ENCODE measurements at places on chromosomes 11 and 22.

DNA sequence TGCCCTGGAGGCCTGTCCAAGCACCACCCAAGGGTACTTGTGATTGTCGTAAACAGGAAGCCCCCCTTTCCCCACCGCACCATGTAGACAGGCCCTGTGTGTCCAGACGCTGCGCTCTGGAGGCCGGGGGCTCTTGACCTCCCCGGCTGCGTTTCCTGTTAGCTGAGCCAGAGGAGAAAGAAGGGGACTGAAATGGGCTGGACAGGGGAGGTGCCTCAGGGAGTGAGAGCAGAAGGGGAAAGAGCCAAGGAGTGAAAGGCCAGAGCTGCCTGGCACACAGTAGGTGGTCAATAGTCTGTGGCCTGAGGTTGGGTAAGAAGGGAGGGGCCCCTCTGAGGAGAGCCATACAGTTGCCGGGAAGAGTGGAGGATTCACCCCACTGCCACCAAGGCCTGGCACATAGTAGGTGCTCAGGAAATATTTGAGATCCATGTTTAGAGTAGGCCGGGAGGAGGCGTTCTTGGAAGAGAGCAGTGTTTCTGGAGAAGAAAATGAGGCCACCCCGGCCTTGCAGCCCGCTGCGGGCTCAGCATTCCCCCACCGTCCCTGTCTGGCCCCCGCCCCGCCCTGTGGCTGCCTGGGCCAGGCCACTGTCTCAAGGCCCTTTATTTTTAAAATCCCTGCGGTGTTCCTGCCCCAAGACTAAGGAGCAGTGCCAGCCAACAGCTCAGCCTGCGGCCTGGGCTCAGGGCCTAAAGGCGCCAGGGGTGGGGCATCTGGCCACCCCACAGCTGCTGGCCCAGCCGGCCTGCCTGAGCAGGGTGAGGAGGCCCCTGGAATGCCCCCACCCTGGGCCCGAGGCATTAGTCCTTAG, 13.6 kb upstream of the CDC42EP1 start:
- no peak for DNase-seq

- no peak for DNase-seq
Measured at GRCh38 chr22:18109410-18110193, 1.0 kb upstream of the TUBA8 start.

DNA sequence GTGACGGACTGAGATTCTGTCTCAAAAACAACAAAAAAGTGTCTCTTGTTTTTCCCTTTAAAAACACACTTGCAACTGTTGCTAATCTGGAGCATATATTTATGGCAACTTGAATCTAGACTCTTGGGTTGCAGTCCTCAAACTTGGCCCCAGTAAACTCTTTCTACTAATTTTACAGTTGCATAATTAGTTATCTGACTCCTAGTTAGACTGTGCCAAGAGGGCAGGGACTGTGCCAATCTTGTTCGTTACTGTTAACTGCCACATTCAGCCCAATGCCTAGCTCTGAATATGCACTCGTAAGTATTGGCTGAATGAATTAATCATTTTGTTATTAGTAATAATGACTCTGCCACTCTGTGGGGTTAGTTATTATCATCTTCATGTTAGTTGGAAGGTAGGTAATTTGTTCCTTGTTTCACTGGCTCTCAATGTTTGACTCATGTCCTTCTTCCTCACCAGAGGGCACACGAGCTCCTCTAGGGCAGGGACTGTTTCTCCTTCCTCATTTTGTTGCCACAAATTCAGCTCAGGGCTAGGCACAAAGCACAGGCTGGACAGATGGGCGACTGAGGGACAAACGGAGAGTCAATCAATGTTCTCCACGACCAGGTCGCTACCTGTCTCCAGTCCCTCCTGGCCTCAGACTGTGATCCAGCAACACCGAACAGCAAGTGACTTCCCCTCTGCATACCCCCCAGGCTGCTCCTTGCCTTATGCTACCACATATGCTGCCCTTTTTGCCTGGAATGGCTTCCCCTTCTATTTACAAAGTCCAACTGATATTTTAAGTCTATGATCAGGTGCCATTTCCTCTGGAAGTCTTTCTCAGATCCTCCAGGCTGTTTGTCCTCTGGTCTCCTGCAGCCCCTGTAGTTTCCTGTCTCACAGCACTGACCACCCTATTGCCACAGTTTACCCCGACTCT, 9.0 kb downstream of the CLPB start:
- no peak for DNase-seq

DNA sequence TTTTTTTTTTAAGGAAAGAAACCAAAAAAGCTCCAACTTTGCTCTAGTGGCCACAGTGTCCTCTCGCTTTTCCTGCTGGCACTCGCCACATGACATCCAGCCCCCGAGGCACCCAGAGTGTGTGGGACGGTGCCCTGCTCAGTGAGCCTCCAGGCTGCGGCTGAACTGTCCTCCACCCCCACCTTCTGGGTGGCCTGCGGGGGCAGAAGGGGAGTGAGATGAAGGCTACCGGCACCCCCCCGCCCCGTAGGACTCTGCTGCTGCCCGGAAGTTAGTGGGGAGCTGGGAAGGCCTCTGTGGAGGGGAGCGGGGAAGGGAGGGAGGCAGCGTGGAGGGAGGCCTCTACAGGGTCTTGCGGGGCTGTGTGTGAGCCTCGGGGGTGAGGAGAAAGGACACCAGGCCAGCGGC, 264.4 kb downstream of the CTTN start:
- no peak for DNase-seq

GRCh38 chr11:60858236-60858635, 2.5 kb upstream of the PTGDR2 start:
- DNase-seq, result no peak

- no peak for DNase-seq
Measured at GRCh38 chr22:40876907-40877306, 15.0 kb upstream of the DNAJB7 start.

GRCh38 chr22:41919357-41920224, 4.7 kb upstream of the SHISA8 start:
- no peak for DNase-seq

- DNase-seq, result no peak
Measured at GRCh38 chr11:995752-996420, 40.6 kb downstream of the MUC6 start.

DNA sequence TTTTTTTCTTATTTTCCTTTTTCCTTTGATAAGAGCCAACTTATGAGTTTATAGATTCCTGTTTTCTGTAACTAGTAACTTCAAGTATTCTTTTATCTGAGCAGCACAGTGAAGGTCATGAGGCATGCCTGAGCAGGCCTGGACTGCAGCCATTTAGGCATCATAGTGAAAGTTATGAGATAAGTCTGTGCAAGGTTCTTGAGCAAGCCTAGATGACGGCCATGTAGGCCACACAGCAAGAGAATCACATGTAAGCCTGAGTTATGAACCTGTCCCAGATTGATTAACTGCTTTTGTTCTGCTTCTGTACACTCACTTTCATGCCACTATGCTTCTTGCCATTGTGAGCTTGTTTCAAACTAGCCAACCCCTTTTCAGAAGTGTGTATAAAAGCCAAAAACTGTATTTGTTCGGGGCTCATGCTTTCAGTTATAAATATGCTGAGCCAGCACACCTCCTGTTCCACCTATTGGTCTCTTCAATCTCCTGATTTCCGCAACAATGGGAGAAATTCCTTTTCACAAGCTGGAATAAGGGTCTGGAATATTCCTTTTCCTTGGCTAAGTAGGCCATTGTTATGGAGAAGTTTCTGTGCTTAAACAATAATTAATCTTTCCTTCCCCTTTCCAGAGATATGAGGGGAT, 745.7 kb downstream of the FAM181B start:
- no peak for DNase-seq

DNA sequence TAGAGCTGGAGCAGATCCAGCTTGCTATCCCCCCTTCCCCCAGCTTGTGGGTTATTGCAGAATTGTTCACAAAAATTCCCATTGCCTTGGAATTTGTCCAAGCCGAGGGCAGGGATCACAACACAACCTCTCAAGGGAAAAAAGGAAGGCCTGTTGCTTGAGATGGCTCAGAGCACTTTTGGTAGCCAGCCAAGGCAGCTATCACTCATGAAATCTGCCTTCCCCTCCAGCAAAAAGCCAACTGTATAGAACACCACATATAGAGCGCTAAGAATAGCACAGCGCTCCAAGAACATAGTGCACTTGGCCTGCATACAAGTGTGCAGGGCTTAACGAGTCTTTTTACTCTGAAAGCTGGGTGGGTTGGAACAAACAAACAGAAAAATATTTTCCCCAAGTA, 46.2 kb downstream of the FAM83F start:
- DNase-seq, result no peak

DNA sequence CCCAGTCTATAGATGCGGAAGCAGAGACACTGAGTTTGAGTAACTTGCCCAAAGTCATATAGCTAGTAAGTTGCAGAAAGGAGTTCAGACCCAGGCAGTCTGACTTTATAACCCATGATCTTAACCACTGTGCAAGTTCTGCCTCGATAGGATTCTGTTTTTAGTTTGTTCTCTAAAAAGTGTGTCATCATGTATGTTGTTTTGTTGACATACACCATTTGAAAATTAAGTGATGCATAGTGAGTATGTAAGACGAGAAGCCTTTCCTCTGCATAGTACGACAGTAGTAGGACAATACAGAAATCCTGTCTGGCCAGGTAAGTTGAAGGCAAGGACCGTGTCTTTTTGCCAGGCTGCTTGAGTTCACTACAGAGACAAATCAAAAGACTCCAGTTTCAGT, 3.3 kb downstream of the ZC3H12C start:
- no peak for DNase-seq

- no peak for DNase-seq
Measured at GRCh38 chr11:107272561-107272960, 185.1 kb downstream of the CWF19L2 start.

DNA sequence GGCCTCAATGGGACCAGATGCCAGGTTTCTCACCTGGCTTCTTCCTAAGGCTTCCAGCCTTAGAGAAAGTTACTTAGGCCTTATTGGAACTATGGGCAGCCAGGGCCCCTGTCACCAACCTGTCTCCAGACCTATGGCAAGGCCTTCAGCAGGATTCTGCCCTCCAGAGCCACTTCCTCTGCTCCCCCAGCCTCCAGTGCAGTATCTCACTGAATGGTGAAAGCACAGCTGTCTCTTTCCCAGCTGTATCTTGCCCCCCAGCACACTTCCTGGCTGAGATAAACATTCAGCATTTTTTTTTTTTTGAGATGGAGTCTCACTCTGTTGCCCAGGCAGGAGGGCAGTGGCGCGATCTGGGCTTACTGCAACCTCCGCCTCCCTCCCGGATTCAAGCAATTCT, 1.5 kb downstream of the SLC2A11 start:
- no peak for DNase-seq

GRCh38 chr11:64524534-64525042, 66.4 kb upstream of the SLC22A12 start:
- DNase-seq, result no peak

- no peak for DNase-seq
Measured at GRCh38 chr22:46417769-46418168, 82.3 kb downstream of the TRMU start.

- peak; percentile 64 for DNase-seq
Measured at GRCh38 chr22:38751422-38752346, 4.1 kb downstream of the SUN2 start.

GRCh38 chr11:8257003-8257664, 6.5 kb downstream of the LMO1 start:
- DNase-seq, result no peak

GRCh38 chr11:60370811-60371298, 7.5 kb upstream of the MS4A7 start:
- DNase-seq, result no peak

GRCh38 chr22:41498303-41498835, 29.5 kb downstream of the ACO2 start:
- no peak for DNase-seq

- DNase-seq, result peak; percentile 85
Measured at GRCh38 chr22:50530877-50531545, 1.2 kb upstream of the TYMP start.

- no peak for DNase-seq
Measured at GRCh38 chr11:126704096-126704495, 296.5 kb downstream of the KIRREL3 start.

DNA sequence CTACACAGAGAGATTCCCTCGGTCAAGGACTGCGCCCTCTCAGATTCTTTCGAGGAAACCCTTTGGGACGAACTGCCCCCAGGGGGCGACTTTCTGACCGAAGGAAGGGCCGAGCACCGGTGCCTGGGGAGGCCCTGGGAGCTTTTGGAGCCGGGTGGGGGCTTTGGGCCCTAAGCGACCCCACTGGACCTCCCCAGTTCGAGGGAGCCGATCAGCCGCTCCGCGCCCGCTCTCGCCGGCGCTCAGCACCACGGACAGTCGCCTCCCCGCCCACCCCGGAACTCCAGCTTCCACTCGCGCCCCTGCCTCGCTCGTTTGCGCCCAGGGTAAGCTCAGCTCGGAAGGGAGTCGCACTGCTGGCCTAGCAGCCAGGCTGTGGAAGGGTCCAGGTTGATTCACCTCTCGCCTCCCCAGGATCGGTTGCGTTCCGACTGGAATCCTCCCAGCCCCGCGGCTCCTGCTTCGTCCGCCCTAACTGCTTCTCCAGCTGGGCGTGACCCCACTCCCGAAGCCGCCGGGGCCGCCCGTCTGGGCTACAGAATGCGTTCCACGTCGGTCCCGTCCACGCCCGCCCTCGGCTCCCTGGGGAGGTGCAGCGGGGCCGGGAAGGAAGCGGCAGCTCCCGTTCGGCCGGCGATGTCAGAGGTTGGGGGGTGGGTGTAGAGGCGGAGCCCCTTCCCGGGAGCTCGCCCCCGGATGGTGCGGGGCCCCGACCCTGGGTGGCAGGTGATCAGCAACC, 428 bp downstream of the SCN3B start:
- no peak for DNase-seq

DNA sequence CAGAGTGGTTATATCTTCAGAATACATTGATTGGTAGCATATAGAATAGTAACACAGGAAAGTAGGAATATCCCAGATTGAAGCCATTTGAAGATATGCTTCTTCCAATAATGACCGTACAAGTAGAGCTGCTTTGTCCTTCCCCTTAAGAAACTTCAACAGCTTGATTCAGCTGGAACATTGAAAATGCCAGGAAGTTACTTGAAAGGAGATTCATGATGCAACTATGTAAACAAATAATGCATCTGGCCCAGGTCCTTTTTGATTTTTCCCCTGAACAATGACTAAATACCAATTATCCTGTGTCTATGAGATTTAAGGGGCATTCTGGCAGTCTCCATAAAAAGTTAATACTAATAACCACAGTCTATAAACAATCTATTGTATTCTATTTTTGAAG, 3.0 kb downstream of the DKK3 start:
- no peak for DNase-seq

- DNase-seq, result no peak
Measured at GRCh38 chr11:82303671-82304070, 430.0 kb downstream of the FAM181B start.

- no peak for DNase-seq
Measured at GRCh38 chr22:47776329-47776728, 1013.9 kb downstream of the TBC1D22A start.

- no peak for DNase-seq
Measured at GRCh38 chr11:75717608-75718418, at the start of gene MOGAT2. MOGAT2 (plus strand) TSS chr11:75717838; CDS start chr11:75717889, 51 bp downstream.
